ENCODE measurements at places on chromosomes 12 and 14. TPM values are rescaled to one million over a fixed set of nuclear protein-coding genes. Genes with fewer than 3 reads are reported as not detected.
A peak's percentile ranks its signal among the peaks of the same experiment; 100 is the strongest.

DNA sequence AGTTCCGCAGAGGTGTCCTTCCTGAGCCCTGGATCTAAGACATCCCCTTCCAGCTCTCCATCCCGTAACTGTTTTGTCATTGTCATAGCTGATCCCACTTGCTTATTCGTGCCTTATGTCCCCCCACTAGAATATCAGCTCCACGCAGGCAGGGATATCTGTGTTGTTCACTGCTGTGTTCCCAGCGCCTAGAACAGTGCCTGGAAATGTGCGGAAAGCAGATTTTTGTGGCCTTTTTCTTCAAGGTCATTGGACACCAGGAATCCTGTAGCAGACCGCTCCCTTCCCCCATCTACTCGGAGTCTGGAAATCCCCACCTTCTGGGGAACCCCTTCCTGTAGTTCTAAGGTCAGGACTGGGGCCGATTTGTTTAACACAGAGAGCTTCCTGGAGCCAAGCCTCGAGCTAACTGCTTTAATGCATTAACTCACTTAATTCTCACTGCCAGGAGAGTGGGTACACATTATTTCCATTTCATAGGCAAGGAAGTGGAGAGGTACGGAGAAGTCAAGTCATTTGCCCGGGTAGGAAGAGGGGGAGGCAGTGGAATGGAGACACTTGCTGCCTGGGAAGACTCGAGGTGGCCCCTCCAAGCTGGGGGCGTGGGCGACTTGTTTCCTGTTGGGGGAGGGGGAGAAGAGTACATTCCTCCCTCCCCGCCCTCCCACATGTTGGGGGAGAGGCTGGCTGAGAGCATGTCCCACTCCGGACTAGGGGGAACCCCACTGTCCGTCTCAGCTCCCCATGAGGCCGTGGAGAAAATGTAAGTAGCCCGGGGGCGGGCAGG, 1.2 kb upstream of the SH2B3 start:
- H3K4me1 ChIP-seq, result peaks cover 53% of the 10 kb centered on the region
- peaks cover 16% of the 10 kb centered on the region for H3K36me3 ChIP-seq
- peaks cover 2% of the 10 kb centered on the region for H3K27me3 ChIP-seq
- H3K4me3 ChIP-seq, result peak overlapping the region; percentile 88
- peak overlapping the region; percentile 96 for H3K27ac ChIP-seq

DNA sequence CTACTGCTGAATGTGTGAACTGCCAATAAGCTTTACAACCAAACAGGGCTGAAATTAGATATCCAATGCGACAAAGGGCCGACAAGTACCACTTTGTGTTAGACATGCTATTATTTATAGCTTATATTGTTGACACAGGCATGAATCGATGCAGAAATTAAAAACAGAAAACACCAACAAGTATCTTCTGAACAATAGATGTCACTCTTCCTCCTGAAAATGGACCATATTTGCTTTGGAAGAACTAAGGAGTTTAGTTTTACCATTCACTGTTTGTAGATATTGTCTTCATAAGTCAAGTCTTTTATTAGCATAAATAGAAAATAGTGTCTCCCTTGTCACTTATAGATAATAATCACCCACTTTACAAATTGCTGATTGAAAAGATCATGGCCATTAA, 86.5 kb downstream of the LRIG3 start:
- no peaks in the 10 kb centered on the region for H3K27me3 ChIP-seq
- H3K36me3 ChIP-seq, result no peaks in the 10 kb centered on the region
- DNase-seq, result no peak
- H3K4me1 ChIP-seq, result no peaks in the 10 kb centered on the region

DNA sequence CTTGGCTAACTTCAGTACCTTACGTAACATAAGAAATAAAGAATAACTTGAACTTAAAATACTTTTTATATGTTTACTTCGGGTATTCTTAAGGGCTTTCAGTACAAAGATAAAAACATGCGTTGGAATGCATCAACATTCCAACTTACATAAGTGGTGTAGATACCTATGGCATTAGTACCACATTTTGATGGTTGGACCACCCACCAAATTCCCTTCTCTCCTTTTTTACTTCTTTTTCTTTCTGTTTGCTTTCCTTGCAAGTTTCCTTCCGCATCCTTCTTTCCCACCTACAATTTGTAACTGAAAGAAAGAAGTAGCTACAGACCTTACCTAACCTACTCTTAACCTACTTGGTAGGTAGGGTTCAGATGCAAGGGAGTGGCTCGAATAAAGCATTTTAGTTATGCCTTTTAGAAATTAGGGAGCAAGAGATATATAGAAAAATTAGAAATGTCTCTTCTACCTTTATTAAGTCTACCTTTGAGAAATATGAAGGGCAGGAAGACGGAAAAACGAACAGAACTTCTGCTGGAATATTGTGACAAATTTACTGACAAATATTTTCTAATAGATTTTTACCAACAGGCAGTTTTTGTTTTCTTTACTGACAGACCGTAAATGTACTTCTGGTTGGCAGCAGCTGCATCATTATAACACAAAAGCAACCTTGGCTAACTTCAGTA, 2.1 kb upstream of the ARHGAP5 start:
- peaks cover 19% of the 10 kb centered on the region for H3K27me3 ChIP-seq
- H3K27ac ChIP-seq, result no peak overlapping the region
- peaks cover 29% of the 10 kb centered on the region for H3K4me1 ChIP-seq
- peaks cover 2% of the 10 kb centered on the region for H3K36me3 ChIP-seq
- no peak for DNase-seq

DNA sequence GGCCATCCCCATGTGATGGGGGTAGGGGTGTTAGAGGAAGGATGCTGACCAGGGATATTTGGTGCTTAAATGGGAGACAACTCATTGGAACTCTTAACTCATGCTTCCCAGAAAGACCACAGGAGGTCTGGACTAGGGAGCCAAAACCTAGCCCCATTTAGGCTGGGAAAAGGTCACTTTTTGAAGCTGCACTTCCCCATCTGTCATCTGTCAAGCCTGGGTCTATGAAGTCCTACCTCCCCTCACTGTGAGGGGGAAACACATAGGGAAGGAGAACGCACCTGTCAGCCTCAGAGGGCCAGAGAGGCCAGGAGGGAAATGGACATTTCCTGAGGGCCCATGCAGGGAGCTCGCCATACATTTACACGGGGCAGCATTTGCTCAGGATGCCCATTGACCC, 321.0 kb downstream of the BCL11B start:
- no peak overlapping the region for H3K4me3 ChIP-seq
- no peaks in the 10 kb centered on the region for H3K27me3 ChIP-seq
- H3K27ac ChIP-seq, result no peak overlapping the region
- no peaks in the 10 kb centered on the region for H3K36me3 ChIP-seq

GRCh38 chr14:86788224-86788623, 1204.8 kb downstream of the GALC start:
- no peaks in the 10 kb centered on the region for H3K4me1 ChIP-seq
- no peak overlapping the region for H3K4me3 ChIP-seq
- no peak for DNase-seq

NT5DC3 gene
- total RNA-seq, result 12.3 TPM

EXOC3L4 gene
- total RNA-seq, result not detected
